MG63 (cell line): ENCODE measurements at places on chromosomes 5 and 9. TPM values are rescaled to one million over a fixed set of nuclear protein-coding genes. Genes with fewer than 3 reads are reported as not detected.

Gene IRF1
- 14.2 and 34.7 TPM in 2 replicates for total RNA-seq

GRCh38 chr5:172438319-172438668, 16.0 kb downstream of the SH3PXD2B start:
- DNase-seq = no peak

DNA sequence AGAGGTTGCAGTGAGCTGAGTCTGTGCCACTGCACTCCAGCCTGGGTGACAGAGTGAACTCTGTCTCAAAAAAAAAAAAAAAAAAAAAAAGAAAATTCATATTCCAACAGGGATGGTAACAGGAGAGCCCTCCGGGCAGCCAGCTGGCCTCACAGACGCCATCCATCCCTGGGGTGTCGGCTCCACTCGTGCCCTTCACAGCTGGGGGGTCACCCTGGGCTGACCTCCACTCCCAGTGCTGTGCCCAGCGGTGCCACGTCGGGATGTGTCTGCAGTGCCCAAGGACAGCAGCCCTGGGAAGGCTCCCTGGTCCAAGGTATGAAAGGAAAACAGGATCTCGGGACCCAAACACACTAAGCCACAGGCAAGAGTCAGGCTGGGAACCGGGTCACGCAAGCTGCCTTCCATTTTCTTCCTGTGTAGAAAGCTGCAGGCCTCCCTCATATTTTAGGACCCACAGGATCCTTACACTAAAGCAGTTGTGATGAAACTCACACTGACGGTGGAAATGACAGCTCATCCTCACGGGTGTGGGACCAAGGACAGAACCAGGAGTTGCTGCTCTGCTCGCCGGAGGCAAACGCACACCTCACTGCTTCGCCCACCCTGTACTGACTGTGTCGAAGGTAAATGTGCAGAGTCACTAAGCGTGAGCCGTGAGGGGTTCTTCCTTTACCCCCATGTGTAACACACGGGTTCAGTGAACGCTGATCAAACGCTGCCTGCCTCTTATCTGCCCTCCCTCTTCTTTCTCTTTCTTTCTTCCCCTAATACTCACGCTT, 5.3 kb downstream of the SLC12A7 start:
- DNase-seq = no peak

Gene ZNF366
- total RNA-seq = not detected in 2 replicates

Gene BNIP1
- total RNA-seq = 35.4 and 47.6 TPM in 2 replicates

GRCh38 chr5:66516550-66516949, 79.6 kb upstream of the MAST4 start:
- DNase-seq = no peak

Gene SPATA6L
- total RNA-seq = not detected in 2 replicates
